ENCODE measurements at places on chromosomes 1 and 21. TPM values are rescaled to one million over a fixed set of nuclear protein-coding genes. Genes with fewer than 3 reads are reported as not detected.

- DNase-seq: no peak
These were observed 14.0 kb upstream of the LIN9 start for GRCh38 chr1:226322986-226323385.

DNA sequence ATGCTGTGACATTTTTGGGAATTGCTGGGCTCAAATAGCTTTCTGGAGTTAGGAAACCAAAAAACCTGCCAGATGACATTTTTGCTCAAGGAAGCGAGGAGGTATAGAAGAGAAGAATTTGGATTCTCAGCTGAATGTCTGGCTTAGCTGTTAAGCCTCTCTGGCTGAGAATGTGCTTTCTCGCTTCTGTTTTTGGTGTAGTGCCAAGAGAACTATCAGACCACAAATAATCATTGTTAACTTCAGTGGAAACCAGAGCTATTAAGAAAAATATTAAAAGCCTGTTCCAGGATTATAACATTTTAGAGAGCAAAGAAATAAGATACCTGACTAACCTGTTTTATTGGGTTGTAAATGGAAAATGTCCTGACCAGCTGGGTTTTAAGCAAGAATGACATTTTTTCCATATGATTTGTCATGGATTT lies 39.5 kb upstream of the DIPK1A start:
- DNase-seq: no peak

- DNase-seq: peak; percentile 86
These were observed at the start of gene IFI16 for GRCh38 chr1:159009704-159010361. Gene IFI16, plus strand, starts transcription at chr1:159009907. Its CDS starts 4,774 bp downstream, at chr1:159014681.

DNA sequence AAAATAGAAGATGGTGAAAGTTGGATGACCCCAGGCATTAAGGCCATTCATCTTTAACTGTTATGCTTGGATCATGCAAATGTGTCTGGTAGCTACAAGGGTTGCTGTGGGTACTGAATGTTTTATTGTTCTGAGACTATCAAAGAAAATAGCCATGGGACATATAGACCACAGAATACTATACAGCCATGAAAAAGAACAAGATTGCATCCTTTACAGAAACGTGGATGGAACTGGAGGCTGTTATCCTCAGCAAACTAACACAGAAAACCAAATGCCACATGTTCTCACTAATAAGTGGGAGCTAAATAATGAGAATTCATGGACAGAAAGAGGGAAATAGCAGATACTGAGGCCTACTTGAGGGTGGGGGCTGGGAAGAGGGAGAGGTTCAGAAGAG lies 249.0 kb downstream of the LTN1 start:
- DNase-seq: no peak

- DNase-seq: no peak
These were observed 196.0 kb downstream of the RPS6KC1 start for GRCh38 chr1:213247038-213247437.

DNA sequence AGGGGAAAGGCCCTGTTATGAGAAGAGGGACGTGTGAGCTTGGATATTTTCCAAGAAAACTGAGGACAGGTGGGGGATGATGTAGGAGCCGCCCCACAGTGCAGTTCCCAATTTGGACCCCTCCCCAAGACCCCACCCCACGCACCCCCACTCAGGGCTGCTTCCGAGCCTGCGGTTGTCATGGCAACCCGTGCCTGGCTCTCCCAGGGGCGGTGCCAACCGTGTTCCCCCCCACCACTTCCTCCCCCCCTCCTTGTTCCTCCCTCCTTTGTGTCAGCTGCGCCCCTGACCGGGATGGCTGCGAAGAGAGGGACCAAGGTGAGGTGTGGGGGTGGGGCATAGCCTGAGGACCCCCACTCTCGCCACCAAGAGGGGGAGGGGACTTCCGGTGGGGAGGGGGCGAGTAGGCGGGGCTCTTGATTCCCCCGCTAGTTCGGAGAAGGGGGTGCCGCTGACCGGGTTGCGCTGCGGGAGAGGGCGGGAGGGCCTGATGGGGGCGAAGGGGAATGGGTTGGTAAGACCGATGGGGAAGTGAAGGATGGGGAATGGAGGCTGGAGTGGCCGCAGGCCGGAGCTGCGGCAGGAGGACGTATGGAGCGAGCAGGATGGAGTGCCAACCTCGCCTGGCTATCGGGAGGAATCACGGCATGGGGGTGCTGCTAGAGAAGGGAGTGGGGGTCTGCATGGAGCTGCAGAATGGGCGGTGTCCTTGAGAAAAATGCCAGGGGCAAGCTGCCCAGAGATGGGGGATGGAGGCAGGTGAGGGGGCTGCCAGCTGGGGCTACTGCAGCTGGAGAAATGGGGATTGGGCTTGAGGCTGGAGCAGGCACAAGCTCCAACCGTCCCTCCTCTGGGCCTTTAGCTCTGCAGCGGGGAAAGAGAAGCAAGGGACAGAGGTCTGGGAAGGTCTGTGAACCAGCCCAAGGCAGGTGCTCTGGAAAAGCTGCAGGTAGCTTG lies 953 bp downstream of the TRIM46 start:
- DNase-seq: no peak

- DNase-seq: no peak
These were observed 36.7 kb upstream of the LRRC8B start for GRCh38 chr1:89487972-89488371.

GRCh38 chr21:42063571-42064521 lies 7.3 kb upstream of the UMODL1 start:
- DNase-seq: no peak

Gene KISS1
- total RNA-seq: not detected

DNA sequence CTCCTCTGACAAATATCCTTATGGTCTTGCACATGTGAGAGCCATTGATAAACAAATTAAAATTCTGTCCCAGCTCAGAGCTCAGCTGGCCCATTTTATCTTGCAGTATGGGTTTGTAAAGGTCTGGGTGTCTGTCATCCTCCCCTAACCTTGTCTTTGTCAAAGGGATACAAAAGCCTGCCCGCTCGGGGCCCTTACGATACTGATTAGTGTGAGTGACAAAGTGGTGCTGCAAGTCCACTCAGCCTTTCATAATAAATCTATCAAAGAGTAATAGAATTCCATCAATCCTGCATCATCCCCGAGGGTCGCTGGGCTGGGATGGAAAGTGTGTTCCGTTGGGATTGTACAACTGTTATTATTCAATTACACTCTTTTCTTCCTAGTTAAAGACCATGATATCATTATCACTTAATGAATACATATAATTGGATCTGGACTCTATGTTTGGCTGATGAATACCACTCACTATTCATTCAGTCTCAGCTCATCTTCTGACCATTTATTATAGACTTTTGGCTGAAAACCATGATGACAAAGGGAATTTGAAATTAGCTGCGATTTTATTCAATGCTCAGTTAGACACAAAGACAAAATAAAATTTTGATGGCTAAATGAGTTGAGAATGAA lies 122.5 kb upstream of the FOXD3 start:
- no peak for DNase-seq

Gene FAM78B
- not detected for total RNA-seq

- DNase-seq: no peak
These were observed 11.9 kb downstream of the THEMIS2 start for GRCh38 chr1:27884006-27884954.

Gene ARHGEF11
- total RNA-seq: 2.5 TPM

GRCh38 chr1:185325413-185325812 lies 8.4 kb upstream of the IVNS1ABP start:
- no peak for DNase-seq

Gene CFHR2
- not detected for total RNA-seq

DNA sequence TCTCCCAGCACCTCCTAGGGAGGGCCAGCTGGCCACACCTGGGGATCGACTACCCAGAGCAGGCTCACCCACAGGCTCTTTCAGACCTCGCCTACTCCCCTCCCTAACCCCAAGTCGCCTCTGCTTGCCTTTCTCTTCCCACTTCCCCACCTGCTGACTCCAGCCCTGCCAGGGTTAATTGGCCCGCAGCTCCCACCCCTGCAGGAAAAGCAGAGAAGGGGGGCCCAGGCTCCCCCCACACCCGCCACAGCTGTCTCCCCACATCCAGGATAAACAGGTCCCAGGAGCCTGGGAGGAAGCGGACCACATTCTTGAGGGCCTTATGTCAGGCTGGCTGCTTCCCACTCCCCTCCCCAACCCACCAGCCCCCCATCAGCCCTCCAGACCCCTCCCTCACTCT lies 45.0 kb downstream of the TAS1R2 start:
- peak; percentile 28 for DNase-seq

GRCh38 chr1:36669262-36669661 lies 186.5 kb upstream of the CSF3R start:
- DNase-seq: no peak

- no peak for DNase-seq
These were observed 11.8 kb downstream of the ZBTB17 start for GRCh38 chr1:15963968-15964648.

Gene TMPRSS15
- not detected for total RNA-seq

Gene ARTN
- total RNA-seq: not detected

DNA sequence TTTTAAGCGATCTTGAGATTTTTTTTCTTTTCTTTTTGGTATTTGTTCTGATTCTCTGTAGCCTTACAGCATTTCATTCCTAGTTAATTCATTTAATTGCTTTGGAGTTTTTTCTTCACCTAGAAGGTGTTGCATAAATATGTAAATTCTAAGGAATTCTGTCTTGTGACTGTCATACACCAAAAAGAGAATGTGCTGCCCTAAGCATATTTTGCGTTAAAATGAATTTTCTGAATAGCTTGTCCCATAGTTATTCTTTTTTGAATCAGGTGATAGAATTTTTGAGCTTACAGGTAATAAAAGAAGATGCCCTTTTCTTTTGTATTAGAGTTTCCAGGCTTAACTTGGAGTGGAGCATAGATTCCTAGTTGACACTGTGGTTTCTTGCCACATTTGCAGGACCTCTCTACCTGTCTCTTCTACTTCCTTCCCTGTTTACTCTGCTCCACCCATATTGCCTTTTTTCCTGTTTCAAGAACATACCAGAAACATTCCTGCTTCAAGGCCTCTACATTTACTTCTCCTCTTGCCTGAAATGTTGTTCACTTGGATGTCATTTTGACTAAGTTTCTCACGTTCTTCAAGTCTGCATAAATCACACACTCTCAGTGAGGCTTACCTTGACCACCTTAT lies 53.2 kb downstream of the KIF1B start:
- no peak for DNase-seq

Data from natural killer cell treated with Interleukin-12 subunit alpha and Interleukin-12 subunit beta and Interleukin-15 and Interleukin-18, amount 100 ng/mL, for 72 hours (primary cell).